ELF-1 (cell line): ENCODE measurements at places on chromosomes 12 and 14.

- no peak for DNase-seq
These were observed 1.1 kb downstream of the BCAT1 start for GRCh38 chr12:24947541-24948419.

GRCh38 chr14:22522466-22522957 is 66.5 kb downstream of the DAD1 start:
- DNase-seq: no peak

DNA sequence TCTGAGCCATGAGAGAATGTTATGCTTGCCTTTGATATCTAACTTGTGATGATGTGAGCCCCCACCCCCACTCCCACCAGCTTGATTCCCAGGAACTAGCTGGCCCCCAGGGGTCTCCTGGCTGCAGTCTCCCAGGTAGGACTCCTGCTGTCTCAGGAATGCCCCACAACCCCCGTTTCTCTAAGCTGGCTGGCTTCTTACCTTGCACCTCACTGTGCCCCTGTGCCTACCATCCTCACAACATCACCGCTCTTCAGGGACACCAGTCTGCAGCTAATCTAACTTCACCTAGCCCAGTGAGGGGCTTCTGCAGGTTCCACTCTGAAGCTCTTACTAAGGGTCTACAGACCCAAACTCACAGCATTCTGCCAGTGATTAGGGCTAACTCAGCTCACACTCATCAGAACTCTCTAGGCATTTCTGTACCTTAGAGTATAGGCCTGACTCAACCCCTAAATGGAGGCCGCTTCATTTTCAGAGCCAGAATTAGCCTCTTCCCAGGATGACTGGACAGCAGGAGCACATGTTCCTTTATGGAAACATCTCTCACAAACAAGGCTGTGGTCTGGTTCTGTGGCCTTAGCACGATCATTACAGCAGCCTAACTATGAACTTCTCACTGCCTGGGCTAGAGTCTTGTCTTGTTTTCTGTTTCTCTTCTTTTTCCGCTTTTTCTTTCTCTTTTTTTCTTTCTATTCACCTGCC is 72.8 kb upstream of the IFNG-AS1 start:
- DNase-seq: no peak

DNA sequence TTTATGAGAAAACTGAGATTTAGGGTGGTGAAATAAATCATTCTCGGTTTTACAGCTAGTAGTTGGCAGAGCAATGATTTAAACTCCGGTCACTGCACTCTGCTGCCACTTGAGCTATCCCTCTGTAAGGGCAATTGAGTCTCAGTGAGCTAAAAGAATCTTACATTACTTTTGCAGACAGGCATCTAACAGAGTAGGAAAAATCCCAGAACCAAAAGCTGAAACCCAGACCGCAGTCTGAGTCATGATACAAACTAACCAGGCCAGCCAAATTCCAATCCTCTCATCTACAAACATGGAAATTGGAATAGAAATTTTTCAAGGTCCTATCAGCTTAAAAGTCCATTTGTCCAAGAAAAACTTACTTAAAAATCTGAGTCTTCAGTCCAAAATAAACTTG is 73.7 kb downstream of the ANKS1B start:
- peak; percentile 32 for DNase-seq

- DNase-seq: no peak
These were observed 10.1 kb downstream of the FOXG1 start for GRCh38 chr14:28776482-28777266.

GRCh38 chr12:101902641-101903040 is 25.3 kb downstream of the DRAM1 start:
- no peak for DNase-seq

DNA sequence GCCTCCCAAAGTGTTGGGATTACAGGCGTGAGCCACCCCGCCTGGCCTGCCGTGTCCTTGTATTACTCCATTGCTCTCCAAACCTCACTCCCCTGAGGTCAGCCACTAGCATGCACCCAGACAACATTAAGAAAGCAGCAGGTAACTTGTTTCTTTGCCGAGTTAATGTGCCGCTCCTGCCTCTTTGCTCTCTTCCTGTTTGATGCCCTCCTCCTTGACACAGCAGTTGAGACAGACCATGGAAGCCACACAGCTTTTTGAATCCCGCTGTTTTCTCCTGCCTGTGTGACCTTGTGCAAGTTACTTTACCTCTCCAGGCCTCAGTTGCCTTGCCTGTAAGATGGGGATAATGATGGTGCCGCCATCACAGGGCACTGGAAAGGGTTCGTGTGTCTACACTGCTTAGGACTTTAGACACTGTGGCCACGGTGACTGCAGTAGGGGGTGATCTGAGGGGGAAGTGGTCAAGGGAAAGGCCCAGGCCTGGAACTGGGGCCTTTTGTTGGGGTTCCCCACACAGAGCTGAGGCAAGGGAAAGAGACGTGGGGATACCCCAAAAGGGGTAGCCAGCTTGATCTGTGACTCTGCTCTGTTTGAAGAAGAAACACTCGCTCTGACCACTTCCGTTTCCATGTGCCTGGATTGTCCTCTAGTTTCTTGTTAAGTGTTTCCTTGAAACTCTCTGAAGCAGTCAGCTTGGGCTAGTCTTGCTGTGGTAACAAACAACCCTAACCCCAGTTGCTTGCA is 69.3 kb downstream of the RIN3 start:
- DNase-seq: no peak

DNA sequence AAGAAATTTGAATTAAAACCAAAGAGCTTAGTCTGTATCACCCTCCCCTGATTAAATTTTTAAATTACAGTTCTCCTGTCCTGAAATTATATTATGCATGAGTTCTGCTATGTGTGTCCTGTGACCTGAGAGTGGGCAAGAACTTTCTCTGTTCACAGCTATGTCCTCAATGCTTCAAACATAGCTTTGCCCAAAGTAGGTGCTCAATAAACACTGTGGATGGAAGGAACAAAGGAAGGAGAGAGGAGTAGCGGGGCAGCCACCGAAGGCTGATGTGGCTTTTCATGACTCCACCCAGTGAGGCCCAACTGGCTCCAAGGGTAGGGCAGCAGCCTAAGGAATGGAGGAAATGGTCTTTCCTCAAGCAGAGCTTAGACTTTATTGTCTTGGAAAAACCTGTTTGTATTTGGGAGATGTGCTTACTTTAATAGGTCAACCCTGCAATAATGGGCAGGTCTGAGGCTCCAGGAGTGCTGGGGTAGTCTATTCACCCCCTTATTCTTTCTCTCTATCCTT is 7.6 kb upstream of the MARK3 start:
- DNase-seq: no peak

- no peak for DNase-seq
These were observed 74.6 kb upstream of the PARP11 start for GRCh38 chr12:3947781-3948180.

GRCh38 chr12:106187842-106188241 is 49.1 kb upstream of the NUAK1 start:
- no peak for DNase-seq

- DNase-seq: peak; percentile 91
These were observed 9.4 kb upstream of the HVCN1 start for GRCh38 chr12:110698171-110698902.

DNA sequence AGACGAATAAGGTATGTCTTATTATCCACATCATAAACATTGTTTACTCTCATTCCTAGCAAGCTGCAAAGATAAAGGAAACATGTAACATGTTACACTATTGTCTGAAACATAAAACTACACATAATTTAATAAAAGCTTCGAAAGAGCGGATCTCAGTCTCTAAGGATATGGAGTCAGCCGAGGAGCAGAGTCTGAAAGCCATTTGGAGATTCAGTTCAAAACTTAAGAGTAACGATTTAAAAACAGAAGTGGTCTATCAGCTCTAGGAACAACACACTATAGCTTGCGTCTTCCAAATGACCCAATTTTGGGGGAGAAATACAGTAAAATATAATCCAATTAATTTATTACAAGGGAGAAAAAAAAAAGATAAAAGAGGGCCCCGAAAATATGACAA is 775 bp downstream of the NEMF start:
- DNase-seq: no peak

GRCh38 chr12:40825156-40825555 is 132.9 kb downstream of the CNTN1 start:
- no peak for DNase-seq

GRCh38 chr14:104516906-104517305 is 62.7 kb upstream of the C14orf180 start:
- DNase-seq: no peak

DNA sequence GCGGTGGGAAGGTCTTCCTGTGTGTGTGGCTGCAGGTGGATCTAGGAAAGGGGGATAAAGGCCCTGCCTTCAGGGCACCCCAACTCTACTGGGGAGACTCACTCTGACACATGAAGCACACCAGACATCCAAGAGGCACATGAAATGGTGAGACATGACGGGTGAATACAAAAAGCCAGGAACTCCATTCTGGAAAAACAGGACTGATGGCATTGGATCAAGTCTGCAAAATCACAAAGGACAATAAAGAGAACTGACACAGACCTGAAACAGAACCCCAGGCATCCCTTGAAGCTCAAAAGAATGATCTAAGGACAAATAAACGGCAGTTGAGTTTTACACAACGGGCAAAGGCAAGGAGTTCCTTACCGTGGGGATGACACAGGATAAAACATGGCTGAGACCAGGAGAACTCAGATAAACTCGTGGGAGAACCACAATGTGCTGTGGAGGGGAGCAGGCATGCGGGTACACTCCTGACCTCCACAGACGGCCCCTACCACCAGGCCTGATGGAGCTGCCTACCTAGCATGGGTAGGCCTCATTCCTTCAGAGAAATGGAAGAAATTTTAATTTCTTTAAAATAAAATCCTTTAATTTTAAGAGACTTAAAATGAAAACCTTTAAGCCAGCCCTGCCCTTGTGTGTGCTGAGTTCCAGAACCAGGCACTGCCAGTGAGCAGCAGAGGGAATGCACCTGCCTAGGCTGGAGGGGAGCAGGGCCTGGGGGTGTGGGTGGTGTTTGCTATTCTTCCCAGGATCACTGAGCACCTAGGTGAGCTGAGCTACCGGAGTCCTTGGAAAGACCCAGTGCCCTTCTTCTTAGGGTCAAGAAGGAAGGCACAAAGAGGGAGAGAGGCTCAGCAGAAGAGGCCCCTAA is 100.1 kb downstream of the SINHCAF start:
- peak; percentile 72 for DNase-seq

- no peak for DNase-seq
These were observed 494.4 kb upstream of the RGS6 start for GRCh38 chr14:71437870-71438269.

DNA sequence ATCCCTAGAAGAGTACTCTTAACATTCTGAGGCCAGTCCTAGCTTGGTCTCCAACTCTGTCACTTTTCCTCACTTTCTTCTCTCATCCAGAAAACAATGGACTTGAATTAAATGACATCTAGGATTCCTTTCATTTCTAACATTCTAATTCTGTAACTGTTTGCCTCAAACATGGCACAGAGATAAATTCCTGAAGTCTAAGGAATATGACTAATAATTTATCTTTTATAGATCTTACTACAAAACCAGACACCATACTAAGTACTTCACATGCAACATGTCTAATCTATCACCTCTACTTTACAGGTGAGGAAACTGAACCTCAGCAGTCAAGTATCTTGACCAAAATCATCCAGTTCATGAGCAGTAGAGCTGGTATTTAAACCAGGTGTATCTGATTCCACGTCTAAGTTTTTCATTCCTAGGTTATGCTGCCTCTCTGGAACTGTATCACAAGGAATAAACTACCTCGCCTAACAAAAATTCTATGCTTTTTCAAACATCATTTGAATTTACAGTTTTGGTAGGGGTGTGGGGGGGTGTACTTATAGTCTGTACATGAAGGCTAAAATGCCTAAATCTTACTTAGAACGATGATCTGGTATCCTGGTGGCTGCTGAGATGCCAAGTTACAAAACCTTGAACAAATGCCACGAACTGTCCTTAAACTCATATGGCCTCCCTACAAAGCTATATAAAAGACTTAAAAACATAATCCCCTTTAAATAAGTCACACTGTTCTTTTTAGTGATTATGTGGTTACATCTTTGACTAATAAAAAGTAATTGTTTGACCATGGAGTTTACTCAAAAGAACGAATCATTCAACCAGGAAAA is 41.6 kb downstream of the ATXN2 start:
- no peak for DNase-seq

DNA sequence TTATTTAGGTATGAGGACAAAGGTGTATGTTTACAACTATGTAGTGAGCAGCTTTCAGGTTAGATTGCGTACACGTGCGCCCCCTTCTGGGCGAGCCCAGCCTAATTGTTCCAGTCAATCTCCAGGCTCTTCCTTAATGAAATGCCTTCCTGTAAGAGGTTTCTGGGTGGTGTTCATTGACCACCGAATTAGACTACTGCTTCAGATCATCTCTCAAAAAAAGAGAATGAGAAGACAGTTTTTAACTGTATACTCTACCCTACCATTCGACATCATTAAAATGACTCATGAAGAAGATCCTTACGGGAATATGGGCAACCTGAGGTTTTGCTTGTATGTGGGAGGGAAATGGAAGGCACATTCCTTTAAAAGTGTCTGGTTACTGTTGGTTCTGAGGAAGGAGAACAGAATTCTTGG is 2.1 kb downstream of the LUM start:
- DNase-seq: peak; percentile 92

DNA sequence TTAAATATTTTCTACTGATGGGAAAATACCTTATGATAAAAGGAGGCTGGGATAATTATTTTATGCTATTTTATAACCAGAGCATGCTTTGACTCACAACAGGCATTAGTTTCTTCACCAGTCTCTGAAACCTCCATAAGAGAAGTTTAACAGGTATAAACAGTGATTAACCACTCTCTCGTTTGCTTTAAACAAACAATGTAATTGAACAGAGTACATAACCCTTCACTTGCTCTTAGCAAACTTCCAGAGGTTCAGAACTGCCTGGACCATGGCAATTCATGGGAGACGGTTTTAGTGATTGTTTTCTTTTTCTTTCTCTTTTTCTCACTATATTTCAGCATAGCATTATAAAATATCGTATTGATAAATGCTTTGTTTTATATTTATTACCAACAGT is 35.3 kb downstream of the CFAP251 start:
- no peak for DNase-seq

DNA sequence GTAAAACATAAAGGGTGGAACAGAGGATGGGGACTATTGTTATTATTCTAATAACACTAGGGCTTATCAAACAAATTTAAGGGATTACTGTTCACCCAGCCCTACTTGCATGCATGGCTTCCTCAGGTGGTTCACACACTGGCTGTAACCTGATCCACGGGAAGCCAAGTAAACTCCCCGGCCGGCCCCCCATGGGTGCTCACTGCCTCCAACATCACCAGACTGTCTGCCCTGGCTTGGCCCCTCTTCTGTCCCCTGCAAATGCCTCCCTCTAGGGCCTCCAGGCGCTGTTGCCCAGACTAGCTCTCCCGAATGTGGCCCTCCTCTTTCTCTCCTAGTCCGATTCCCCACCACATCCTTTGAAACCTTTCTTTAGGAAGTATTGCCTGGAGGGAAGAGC is 18.6 kb downstream of the FAIM2 start:
- DNase-seq: peak; percentile 41

DNA sequence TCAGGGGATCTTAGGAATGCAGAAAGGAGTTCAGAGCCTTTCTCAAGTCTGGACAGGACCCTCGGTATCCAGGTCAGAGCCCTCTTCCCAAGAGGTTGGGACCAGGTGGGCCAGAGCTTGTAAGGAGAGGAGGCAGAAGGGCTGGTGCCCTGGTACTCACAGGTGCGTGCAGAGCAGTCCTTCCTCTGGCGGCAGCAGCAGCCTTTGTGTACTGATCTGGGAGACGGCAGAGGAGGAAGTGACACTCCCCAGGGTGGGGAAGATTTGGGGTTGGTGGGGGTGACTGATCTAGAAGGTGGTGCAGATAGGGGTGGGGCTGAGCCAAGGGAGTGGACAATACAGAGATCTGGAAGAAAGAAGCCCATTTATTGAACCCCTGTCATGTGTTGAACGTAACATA is at the start of gene ITGB7:
ITGB7 (minus strand) TSS at position 210 of the 400 bp plus-strand sequence. CDS start 6,808 bp downstream, outside the sequence.
- DNase-seq: no peak

- peak; percentile 82 for DNase-seq
These were observed 594 bp upstream of the CEP170B start for GRCh38 chr14:104864267-104865080.
